ENCODE measurements at places on chromosomes 1 and 21.
A peak's percentile ranks its signal among the peaks of the same experiment; 100 is the strongest.

DNA sequence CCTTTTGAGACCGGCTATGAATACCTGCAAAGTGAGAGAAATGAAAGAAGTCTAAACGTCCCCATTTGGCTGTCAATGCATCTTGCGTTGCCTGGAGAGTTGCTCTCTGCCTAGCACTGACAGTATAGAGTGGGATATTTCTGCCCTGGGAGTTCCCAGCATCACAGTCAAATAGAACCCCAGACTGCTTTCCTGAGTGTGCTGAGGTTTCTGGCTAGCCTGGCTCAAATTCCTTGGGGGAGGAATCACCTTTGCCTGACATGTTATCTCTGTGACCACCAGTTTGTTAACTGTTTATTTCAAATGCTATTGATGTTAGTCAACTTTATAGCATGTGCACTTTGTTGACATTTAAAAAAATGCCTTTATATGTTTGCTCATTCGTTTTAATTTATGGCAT is 212.0 kb upstream of the FAM78B start:
- DNase-seq = no peak

DNA sequence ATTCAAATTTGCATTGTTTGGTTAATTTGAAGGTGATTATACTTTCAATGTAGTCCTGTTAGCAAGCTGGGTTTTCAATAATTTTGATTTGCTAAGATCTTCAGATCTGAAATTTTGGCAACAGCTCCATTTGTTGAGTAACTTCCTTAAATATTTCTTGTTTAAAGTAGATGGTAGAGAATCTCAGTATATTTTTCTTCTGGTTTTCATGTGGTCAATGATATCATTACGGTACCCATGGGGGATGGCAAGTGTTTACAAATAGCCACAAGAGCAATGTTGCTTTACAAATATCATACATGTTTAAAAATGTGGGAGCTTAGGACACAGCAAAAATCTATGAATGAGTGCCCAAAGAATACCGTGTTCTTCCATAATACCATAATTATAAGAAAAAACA is 175.9 kb downstream of the IFI44 start:
- no peak for DNase-seq

- DNase-seq = no peak
Measured at GRCh38 chr1:231541842-231542241, 13.4 kb downstream of the TSNAX start.

GRCh38 chr1:111570781-111571181 is 48.8 kb upstream of the RAP1A start:
- no peak for DNase-seq

DNA sequence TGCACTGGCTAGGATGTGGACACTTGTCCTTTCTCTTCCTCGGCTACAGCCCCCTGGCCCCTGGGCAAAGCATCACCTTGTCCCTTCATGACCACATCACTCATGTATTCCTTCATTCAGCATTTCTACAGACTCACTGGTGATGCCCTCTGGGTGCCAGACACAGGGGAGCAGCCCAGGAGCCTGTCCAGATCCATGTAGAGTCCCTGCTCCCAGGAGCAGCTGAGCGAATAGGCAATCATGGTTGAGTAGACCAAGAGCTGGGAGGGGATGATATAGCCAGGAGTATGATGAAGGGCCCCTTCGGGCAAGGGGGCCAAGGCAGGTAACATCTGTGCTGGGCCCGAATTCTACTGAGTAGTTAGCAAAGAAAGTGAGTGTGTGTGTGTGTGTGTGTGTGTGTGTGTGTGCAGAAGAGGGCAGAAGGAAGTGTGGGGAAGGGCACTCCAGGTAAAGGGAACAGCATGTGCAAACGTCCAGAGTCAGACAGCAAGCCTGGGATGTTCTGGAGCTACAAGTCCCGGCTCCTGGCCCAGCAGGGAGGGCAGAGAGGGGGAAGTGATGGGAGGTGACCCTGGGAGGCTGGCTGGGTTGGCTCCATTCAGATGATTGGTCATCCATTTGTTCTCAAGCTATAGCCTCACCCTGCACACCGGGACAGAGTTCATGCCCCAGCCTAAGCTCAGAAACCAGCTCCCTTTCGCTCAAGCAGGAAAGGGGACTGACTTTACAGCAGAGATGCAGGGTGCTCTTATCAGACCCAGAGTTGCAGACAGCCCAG is 21.0 kb upstream of the PIK3CD start:
- DNase-seq = peak; percentile 26

GRCh38 chr1:232915212-232915611 is 35.2 kb upstream of the NTPCR start:
- DNase-seq = no peak

- DNase-seq = no peak
Measured at GRCh38 chr1:8863794-8864233, 14.7 kb downstream of the ENO1 start.

- DNase-seq = no peak
Measured at GRCh38 chr1:70778934-70779333, 268.7 kb downstream of the PTGER3 start.

DNA sequence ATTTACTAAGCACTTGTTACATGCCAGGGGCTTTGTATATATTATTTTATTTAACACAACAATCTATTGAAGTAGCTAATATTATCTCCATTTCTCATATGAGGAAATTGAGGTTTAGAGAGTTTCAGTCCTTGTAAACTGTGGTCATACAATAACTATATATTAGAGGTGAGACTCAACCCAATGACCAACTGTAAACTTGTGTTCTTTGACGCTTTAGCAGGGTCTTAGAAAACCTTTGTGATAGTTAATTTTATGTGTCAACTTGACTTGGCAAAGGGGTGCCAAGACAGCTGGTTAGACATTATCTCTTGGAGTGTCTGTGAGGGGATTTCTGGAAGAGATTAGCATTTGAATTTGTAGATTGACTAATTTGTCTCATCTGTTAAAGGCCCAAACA is 252.4 kb upstream of the B3GALT2 start:
- no peak for DNase-seq

GRCh38 chr1:74427681-74428080 is 84.7 kb downstream of the LRRC53 start:
- no peak for DNase-seq

DNA sequence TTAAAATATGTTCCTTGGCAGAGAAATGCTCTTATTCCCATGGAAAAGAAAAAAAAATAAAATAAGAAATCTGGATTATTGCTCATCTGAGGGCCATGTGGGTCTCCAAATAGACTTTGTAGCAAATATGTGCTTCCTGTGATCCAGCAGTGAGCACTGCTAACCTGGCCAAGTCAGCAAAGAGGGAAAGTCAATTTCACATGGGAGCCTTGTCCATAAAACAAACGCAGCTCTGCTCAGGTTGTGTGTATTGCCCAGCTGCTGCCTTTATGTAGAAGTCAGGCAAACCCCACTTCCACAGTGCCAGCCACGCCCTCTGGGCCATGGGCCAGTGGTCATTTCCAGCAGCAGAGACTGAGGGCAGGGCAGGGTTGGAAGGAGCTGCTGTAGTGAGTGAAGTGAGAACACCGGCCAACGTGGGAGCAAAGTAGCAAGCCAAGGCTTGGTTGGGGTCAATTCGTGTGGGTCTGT is 174.3 kb downstream of the LYPLAL1 start:
- no peak for DNase-seq

DNA sequence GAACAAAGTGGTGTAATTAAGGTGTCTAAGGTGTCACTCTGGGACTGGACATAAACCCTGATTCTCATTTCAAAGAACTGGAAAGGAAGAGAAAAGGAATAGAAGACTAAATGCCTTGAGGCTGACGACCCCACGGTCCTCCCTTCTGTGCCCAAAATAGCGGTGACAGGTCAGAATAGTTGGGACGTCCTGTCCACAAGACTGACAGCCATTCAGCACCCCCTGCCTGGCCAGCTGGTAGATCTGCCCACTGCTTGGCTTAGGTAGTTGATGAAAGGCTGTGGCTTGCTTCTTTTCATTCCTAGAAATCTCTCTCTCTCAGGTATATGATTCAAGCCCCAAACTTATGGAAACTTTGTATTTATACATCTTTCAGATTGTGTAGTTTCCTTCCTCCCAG is 26.4 kb upstream of the CREG1 start:
- no peak for DNase-seq

DNA sequence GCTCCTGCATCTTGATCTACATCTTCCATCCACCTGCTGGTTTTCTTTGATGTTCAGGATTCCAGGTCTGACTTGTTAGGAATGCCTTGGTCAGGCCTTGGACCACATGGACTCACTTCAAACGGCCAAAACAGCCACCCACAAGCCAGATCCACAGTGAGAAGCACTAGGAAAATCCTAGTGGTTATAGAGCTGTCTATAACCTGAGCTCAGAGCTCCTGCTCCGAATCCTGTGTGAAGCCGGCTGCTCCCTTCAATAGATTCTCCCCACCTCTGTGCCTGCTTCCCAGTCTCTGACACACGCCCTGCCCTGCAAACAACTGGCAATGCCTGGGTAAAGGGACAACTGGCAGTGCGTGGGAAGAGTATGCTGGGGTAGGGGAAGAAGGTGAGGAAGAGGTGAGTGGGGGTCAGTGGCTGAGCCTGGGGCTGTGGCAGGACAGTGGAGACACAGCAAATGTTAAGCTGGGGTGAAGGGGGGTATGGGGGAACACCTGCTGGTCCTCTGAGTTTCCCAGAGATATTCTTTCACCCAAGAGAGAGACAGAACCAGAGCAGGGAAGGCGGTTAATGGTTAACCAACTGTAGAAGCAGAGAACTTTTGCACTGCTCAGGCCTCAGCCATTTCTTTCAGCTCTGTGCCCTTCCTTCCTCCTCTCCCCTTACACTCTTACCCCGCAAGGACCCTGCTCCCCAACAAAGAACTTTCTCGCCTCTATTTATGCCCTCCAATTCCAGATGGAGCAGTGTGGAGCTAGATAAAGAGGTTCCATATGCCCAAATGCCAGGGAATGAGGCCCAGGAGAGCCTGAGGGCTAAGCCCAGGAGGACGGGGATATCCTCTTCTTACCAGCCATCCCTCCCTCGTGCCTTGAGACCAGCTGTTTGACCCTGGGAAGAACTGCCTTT is 4.5 kb downstream of the PLXNA2 start:
- DNase-seq = no peak

DNA sequence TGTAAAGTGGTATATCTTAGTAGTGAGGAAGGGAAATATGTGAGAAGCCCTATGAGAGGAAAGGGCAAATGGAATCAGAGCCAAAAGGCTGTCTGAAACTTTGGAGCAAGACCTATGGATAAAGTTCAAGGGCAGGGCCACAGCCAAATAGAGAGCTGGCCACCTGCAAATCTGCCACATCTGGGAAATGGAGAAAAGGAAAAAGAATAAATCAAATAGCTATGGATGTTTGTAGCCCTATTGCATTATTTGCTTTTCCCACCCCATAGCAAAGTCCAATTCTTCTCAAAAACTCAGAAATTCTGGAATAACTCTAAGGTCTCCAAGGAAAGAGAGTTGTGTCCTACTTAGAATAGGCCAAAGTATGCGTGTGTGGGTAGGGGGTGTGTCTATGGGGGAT is 4.0 kb upstream of the HLX start:
- DNase-seq = no peak

DNA sequence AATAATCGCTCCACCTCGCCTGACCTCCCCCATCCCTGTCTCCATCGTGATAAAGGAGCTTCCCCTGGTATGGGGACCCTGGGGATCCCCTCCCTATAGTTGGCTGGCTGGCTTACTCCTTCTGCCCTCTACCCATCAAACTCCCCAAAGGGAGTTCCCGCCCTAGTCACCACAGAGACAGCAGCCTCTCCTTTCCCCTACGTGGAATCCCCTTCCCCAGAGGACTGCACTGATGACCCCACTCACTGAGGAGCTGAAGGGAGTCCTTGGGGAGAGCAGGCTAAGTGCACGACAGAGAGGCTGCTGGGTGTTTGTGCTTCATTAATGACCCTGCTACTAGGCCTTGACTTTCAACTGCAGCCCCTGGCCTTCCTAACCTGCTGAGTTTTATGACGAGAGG is 1.9 kb downstream of the CADM3 start:
- no peak for DNase-seq

DNA sequence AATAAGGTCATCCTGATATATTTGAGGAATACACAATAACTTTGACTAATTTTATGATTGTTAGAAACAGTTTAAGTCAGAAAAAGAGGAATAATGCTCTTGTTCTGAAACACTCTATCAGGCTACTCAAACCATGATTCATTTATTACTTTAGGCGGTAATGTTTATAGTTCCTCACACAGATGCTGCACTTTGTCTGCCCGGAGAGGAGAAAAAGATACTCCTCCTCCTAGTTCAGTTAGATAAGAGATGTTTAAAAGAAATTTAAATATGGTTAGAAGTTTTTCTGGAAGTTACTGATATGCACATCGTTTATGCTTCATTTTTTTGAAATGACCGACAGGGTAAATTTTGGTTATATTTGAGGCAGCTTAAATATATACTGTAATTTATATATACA is 103.0 kb downstream of the ZMYM4 start:
- no peak for DNase-seq

GRCh38 chr1:2564815-2565374 is 8.7 kb downstream of the TNFRSF14 start:
- no peak for DNase-seq

DNA sequence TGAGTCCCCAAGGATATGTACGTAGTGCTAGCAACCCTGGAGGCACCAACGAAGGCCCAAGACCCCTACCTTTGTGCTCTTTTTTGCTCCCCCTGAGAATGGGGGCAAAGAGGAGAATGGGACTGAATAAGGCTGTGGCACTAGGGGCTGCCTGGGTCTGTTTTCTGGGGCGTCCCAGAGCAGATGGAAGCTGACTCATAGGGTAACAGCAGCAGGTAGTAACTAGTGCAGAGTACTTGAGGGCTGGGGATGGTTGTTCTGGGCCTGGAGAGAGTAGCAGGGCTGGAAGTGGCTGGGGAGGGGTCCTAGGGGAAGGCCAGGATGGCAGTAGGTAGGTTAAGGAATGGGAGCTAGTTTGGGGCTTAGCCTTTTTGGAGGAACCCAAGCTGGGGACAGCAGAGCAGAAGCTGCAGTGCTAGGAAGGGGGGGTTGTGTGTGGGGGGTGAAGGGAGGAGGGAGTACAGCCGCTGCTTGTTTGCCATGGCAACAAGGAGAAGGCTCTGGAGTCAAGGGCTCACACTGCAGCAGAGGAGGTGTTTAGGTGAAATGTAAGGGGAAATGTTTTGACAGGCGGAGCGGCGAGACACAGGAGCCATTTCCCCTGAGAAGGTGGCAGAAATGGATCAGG is 1.8 kb downstream of the NCDN start:
- no peak for DNase-seq

GRCh38 chr1:70902211-70902610 is 145.4 kb downstream of the PTGER3 start:
- no peak for DNase-seq

GRCh38 chr1:86423473-86423872 is 498 bp upstream of the CLCA2 start:
- no peak for DNase-seq

- DNase-seq = no peak
Measured at GRCh38 chr1:63690966-63691700, 82.7 kb upstream of the ROR1 start.

GRCh38 chr1:158998781-158999161 is 10.9 kb upstream of the IFI16 start:
- peak; percentile 33 for DNase-seq

GRCh38 chr1:178310685-178311105 is 186.1 kb downstream of the CLEC20A start:
- DNase-seq = no peak
